ENCODE measurements at places on chromosomes 2 and 18. TPM values are rescaled to one million over a fixed set of nuclear protein-coding genes. Genes with fewer than 3 reads are reported as not detected.

The UNC80 gene
- 2.1 TPM for total RNA-seq

DNA sequence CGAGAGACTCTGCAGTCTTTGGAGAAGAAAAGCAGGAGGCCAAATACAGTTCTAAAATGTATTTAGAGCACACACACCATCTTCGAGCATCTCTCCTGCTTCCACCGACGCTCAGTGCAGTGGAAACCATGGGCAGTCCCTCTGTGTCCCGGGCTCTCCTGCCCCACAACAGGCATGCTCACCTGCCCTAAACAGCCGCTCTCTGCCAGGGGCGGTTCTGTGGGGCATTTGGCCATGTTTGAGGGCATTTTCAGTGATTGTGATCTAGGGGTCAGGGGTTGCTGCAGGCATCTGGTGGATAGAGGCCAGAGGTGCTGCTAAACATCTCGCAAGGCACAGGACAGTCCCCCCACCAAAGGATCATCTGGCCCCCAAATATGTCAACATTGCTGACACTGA, 55.8 kb downstream of the EMX1 start:
- DNase-seq: no peak

- no peak for DNase-seq
Measured at GRCh38 chr2:86301711-86302202, 35.7 kb downstream of the REEP1 start.

GRCh38 chr18:74388227-74388626, 68.9 kb downstream of the DIPK1C start:
- no peak for DNase-seq

- no peak for DNase-seq
Measured at GRCh38 chr2:147863835-147864234, 19.0 kb downstream of the ACVR2A start.

DNA sequence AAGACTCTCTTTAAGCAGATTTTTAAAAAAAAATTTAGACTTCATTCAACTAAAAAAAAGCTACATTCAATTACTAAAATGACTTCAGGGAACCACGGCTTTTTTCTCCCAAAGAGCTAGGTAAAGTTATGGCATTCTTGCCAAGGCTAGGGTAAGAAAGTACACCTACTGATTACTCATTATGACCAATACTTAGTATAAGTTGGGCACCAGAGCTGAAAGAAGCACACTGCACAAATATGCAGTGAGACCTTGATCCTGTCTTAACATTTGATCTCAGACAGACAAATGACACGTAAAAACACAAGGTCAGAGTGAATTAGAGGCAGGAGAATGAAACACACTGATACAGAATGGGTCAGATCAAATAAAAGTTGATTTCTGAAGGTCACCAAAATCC, 88.7 kb downstream of the THADA start:
- DNase-seq: no peak

DNA sequence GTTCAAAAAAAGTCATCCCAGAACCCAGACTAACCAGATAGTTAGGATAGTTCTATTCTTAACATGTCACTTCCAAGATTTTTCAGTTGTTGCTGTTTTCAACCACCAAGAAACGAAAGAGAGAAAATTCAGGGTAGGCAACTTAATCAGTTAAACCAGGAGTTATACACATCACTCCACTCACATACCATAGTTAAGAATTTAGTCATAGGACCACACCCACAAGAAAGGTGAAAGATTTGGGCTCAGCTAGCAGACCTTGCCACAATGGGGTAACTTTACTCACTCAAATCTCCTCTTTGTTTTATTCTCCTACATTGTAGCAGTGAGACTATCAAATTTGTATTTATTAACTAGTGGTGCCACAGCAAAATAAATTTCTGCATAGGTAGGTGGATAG, 473.6 kb downstream of the NUP35 start:
- DNase-seq: no peak

The ADI1 gene
- total RNA-seq: 63.4 TPM

The ACVR1C gene
- 0.93 TPM for total RNA-seq

- DNase-seq: no peak
Measured at GRCh38 chr2:27219091-27219490, 1.9 kb downstream of the CAD start.

GRCh38 chr18:48514786-48515185, 24.0 kb upstream of the CTIF start:
- no peak for DNase-seq

GRCh38 chr2:120539937-120540718, 194.2 kb downstream of the INHBB start:
- DNase-seq: peak; percentile 46

DNA sequence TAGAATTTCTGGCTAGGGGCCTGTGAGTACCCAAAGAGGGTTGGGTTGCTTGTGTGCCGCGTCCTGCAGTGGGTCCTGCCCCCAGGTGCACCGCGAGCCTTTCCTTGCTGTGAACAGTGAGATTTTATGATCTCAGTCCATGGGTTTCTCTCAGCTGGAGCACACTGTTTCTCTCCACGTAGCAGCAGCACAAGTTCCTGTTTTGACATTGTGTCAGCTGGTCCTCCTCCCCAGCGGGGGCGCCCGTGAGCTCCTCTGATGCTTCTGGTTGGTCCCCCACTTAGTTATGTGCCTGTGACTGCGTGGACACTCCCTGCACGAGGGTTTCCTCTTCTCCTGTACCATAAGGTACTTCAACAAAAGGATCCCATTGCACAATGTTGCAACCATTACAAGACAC, 29.8 kb downstream of the TSHZ1 start:
- no peak for DNase-seq

DNA sequence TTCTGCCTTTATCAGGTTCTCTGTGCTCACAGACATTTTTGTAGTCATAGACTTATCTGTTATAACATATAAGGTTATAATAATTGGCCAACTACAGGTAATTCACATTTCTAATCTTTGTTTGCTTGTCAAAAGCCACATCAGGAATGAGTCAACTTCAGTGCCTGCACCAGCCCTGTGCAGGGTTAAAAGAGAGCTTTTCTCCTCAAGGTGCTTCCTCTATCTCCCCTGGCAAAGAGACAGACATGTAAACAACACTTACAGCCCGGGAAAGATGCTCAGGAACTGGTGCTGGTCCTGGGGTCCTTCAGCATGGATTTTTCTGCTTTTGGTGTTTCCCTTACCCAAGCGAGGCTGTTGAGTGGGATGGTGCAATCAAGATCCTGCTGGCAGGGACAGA, 7.7 kb upstream of the EHD3 start:
- no peak for DNase-seq

DNA sequence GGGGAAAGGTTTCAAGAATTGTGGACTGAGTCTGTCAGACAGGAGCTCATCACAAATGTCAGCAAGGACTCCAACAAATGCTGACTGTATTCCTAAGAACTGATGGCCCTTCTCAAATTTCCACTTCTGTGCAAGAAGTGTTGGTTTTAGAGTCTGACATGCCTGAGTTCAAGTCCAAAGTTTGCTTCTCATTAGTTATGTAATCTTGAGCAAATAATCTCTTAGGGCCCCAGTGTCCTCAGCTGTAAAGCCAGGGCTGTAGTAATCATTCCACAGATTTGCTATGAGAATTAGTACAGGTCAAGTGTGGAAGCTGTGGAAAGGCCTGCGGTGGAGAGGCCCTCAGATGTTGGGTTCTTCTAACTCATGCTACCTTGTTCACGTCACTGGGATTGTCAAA, 23.9 kb downstream of the MEP1B start:
- DNase-seq: no peak

- no peak for DNase-seq
Measured at GRCh38 chr2:186437719-186438118, 48.3 kb upstream of the ZC3H15 start.

- no peak for DNase-seq
Measured at GRCh38 chr18:42792731-42793130, 322.8 kb downstream of the RIT2 start.

DNA sequence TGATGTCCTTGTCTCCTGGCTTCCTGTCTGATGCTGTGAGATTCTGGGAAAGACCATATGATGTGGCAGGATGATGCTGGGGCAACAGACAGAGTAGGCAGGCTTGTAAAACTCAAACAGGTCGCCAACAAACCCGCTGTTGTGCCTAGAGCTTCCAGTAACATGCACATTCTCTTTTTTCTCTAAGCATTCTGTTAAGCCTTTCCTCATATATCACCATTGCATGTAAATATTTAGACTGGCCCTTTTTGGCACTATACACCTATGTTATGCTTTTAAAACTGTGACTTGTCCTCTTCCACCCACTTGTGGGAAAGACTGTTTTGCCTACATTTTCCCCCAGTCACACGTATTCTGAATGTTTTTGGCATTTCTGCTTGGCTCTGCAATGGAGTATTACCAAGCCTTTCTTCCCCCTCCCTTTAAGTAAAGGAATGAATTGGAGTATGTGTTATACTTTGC, 250.4 kb upstream of the TANK start:
- peak; percentile 83 for DNase-seq

DNA sequence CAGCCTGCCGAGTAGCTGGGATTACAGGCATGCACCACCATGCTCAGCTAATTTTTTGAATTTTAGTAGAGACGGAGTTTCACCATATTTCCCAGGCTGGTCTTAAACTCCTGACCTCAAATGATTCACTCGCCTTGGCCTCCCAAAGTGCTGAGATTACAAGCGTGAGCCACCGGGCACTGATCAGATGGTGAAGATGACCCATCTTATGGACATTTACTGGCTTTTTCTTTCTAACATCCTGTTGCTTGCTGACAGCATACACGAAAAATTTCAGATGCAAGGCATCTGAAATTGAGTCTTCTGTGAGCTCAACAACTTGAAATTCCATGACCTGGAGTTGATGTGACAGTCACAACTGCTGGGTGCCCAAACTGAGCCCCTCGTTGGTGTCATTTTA, 859.5 kb upstream of the CNTNAP5 start:
- no peak for DNase-seq

DNA sequence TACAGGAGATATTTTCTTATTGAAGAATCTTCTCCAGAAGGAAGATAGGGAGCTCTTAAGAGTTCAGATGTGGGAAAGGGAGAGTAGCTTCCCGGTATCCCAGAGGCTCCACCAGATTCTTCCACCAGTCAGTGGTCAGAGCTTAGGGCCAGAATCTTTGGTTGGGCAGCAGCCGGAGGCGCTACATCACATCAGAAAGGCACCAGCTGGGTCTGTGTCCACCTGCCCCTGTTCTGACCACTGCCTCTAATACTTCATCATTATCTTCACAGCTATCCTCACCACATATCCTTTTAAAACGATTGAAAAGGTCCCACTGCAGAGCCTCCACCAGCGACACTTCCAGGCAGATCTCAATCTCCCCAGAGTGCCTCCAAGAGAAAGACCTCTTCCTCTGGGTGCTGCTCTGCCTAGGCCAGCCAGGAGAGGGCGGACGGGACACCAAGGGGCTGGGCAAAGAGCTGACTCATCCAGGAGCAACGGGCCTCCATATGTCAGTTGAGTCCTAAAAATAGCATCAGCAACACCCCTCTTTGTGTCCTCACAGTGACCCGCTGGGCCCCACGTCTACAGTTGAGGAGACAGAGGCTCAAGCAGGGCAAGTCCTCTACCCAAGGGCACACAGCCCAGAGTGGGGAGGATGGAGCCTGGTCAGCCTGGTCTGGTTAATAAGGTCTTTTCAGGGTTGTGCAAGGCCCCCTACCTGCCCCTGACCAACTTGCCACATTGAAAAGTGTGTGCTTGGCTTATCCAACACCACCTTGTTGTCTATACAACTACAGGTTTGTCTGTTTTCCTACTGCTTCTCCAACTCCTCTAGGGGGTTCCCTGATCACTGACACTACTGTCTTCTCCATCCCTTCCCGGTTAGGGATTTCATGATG, 81.2 kb downstream of the ADD2 start:
- DNase-seq: peak; percentile 85

GRCh38 chr2:175955136-175955535, 46.9 kb downstream of the LNPK start:
- DNase-seq: no peak

GRCh38 chr2:20650393-20650876, 463 bp downstream of the HS1BP3 start:
- peak; percentile 43 for DNase-seq

DNA sequence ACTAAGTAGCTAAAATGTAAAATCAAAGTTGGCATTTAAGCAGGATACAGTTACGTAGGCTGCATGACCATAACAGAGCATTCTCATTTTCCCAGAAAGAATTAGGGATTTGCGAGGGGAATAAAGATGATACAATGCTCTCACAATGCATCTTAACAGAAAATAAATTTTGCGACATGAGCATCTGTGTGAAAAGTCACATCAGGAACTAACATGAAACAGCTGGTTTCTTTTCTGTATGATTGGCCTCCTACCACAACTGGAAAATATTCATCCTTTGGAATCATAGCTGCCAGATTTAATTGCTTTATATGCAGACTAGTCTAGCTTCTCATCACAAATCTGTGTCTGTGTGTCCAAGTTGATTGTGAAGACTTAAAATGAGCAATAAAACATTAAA, 66.0 kb downstream of the KCTD18 start:
- no peak for DNase-seq

DNA sequence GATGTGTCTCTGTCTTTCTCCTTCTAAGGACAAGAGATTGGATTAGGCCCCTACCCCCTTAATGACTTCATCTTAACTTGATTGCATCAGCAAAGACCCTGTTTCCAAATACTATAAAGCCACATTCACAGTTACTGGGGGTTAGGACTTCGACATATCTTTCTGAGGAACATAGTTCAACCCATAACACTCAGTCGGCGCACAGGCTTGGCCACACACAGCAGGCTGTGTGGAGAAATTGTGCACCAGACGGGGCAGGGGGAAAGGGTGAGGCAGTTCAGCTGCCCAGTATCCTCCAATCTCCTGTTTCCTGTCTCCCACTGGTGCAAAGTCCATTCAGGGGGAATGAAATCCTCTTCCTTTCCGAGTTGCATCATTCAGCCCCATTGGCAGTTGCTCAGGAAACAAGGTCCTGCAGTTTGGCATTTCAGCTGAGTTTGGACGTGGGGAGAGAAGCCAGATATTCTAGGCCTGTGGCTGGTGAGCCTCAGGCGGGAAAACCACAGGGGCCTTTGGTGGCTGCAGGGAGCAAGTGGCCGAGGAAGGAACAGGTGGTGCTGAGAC, 9.4 kb upstream of the RAPGEF4 start:
- no peak for DNase-seq

- no peak for DNase-seq
Measured at GRCh38 chr18:51639541-51639940, 442.1 kb upstream of the MEX3C start.
